ENCODE measurements at places on chromosomes 4 and X.

DNA sequence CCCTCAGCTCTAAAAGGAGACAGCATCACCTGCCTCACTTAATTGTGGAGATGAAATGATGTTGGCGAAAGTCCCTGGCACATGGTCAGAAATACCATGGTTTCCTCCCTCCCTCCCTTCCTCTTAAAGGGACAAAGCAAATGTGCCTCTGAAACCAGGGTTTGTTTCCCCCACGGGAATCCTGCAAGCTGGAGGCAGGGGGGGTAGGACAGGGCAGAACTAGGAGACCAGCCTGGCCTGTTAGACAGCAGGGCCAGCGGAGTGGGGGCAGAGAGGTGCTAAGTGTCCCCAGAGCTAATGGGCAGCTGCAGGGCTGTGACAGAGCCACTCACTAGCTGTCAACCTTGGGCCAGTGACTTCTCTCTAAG, 5.7 kb downstream of the RTL5 start:
- no peak for DNase-seq

- no peak for DNase-seq
Observed at GRCh38 chr4:40719008-40719623, 30.6 kb upstream of the NSUN7 start.

DNA sequence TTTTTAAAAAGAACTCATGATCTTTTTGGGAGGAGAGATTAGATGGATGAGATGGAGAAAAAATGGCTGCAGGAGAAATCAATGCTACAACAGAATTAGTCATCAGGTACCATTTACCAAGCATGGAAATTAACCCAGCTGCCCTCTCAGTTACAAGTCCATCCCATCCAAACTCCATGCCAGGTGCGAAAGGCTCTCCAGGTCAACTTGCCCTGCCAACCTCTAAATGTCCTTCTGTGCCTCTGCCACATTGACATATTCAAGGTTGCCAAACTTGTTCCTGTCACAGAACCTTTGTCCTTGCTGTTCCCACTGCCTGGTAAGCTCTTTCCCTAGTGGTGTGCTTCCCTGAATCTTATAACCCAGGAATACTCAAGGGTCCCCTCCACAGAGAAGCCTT, 7.2 kb downstream of the SPATA18 start:
- no peak for DNase-seq

- DNase-seq = no peak
Observed at GRCh38 chrX:74911494-74911893, 13.8 kb downstream of the NEXMIF start.

- no peak for DNase-seq
Observed at GRCh38 chr4:106334741-106335470, 18.6 kb downstream of the AIMP1 start.

DNA sequence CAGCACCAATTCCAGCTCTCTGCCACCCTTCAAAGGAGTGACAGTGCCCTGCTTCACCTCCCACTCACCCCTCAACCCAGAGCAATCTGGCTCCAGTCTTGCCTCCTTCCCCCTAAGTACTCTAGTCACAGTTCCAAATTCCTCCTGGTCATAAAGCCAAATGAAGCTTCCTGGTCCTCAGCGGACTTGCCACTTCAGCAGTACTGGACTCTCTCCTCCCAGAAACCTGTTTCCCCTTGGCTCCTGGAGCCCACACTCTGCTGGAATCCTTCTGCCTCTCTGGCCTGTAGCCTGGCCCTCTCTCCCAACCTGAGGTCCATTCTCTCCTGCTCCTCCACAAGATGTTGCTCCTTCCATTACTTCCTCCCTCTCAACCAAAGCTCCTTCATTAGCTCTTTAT, 52.6 kb upstream of the MTM1 start:
- no peak for DNase-seq

GRCh38 chrX:53442322-53442631, 8.1 kb upstream of the HSD17B10 start:
- no peak for DNase-seq

GRCh38 chr4:5125321-5125720, 74.0 kb downstream of the STK32B start:
- DNase-seq = no peak
